K562 (cell line): ENCODE measurements at places on chromosomes 1 and 21. TPM values are rescaled to one million over a fixed set of nuclear protein-coding genes. Genes with fewer than 3 reads are reported as not detected.

- no peaks in the 10 kb centered on the region for H3K4me1 ChIP-seq
- DNase-seq: no peak
- no peaks in the 10 kb centered on the region for H3K36me3 ChIP-seq
- H3K27ac ChIP-seq: no peak overlapping the region
- H3K4me3 ChIP-seq: no peak overlapping the region
- peaks cover 19% of the 10 kb centered on the region for H3K27me3 ChIP-seq
These were observed 167.3 kb upstream of the COA6 start for GRCh38 chr1:234205966-234206365.

Gene SPRR2G
- not detected in 2 replicates for total RNA-seq

- H3K27me3 ChIP-seq: 0 out of 2 replicates have a peak, but pooled peaks cover 6% of the 10 kb centered on the region
- no peaks in the 10 kb centered on the region for H3K36me3 ChIP-seq
- no peaks in the 10 kb centered on the region for H3K4me1 ChIP-seq
- no peak overlapping the region for H3K27ac ChIP-seq
- H3K4me3 ChIP-seq: no peak overlapping the region
- DNase-seq: no peak
These were observed 9.2 kb downstream of the C1orf21 start for GRCh38 chr1:184395937-184396480.

DNA sequence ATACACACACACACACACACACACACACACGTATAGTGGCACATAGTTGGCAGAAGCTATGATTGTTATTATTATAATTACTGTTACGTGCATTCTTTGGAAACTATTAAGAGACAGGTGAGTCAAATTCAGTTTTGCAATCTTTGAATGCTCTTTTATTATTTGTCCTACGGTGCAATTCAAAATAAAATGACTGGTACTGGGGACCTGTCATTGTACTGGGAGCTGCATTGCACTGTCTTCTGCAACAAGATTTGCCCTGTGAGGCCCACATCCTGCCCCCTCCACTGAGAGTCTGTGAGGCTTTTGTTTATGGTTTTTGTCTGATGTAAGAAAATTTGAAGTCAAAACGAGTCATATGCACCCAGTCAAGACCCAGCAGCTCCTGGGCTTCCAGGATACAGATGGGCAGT lies 1.9 kb downstream of the LY9 start:
- no peak for DNase-seq
- H3K27ac ChIP-seq: no peak overlapping the region
- peaks cover 28% of the 10 kb centered on the region for H3K27me3 ChIP-seq
- H3K4me1 ChIP-seq: no peaks in the 10 kb centered on the region
- H3K36me3 ChIP-seq: no peaks in the 10 kb centered on the region

GRCh38 chr21:27476696-27477095 lies 509.8 kb upstream of the ADAMTS5 start:
- no peak for DNase-seq
- no peaks in the 10 kb centered on the region for H3K36me3 ChIP-seq
- H3K4me1 ChIP-seq: no peaks in the 10 kb centered on the region
- no peak overlapping the region for H3K4me3 ChIP-seq

GRCh38 chr1:10084045-10084444 lies 51.3 kb downstream of the UBE4B start:
- no peaks in the 10 kb centered on the region for H3K27me3 ChIP-seq
- no peak overlapping the region for H3K4me3 ChIP-seq
- peaks cover 10% of the 10 kb centered on the region; the same call in 2 of the 3 replicates for H3K4me1 ChIP-seq
- peaks cover 23% of the 10 kb centered on the region for H3K36me3 ChIP-seq

GRCh38 chr1:13935336-13935735 lies 235.3 kb downstream of the PRDM2 start:
- no peak for DNase-seq
- no peak overlapping the region for H3K27ac ChIP-seq
- no peaks in the 10 kb centered on the region for H3K4me1 ChIP-seq
- H3K36me3 ChIP-seq: no peaks in the 10 kb centered on the region
- H3K4me3 ChIP-seq: no peak overlapping the region

GRCh38 chr1:24484199-24484598 lies 18.4 kb upstream of the RCAN3 start:
- H3K27me3 ChIP-seq: no peaks in the 10 kb centered on the region
- H3K36me3 ChIP-seq: no peaks in the 10 kb centered on the region
- no peak overlapping the region for H3K27ac ChIP-seq
- peaks cover 12% of the 10 kb centered on the region for H3K4me1 ChIP-seq

Gene SELENOF
- total RNA-seq: 197 and 201 TPM in 2 replicates

DNA sequence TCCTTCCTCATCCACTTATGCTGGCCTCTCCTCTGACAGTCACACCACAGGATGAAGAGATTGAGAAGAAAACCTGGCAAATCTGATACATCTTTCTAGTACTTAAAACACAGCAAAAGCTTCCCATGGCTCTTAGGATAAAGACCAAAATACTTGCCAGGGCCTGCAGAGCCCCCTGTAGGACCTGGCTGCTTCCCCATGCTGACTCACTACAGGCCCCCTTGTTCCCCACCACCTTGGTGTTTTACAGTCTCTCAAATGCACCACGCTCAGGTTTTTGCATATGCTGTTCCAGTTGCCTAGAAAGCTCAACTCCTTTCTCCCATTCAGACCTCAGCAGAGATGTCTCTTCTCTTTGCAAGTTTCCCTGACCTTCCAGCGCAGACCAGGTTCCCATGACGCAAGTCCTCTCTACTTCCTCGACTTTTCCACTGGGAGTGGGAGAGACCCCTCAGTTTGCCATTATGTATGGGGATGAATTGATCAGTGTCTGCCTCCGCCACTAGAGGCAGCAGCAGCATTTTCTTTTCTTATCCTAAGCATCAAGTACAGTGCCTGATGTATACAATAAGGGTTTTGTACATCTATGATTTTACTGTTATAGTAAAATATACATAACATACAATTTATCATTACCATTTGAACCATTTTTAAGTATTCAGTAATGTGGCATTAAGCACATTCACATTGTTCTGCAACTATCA lies 113.8 kb upstream of the C8B start:
- H3K4me3 ChIP-seq: no peak overlapping the region
- peak; percentile 20 for DNase-seq
- H3K4me1 ChIP-seq: no peaks in the 10 kb centered on the region
- no peak overlapping the region for H3K27ac ChIP-seq
- H3K36me3 ChIP-seq: no peaks in the 10 kb centered on the region

DNA sequence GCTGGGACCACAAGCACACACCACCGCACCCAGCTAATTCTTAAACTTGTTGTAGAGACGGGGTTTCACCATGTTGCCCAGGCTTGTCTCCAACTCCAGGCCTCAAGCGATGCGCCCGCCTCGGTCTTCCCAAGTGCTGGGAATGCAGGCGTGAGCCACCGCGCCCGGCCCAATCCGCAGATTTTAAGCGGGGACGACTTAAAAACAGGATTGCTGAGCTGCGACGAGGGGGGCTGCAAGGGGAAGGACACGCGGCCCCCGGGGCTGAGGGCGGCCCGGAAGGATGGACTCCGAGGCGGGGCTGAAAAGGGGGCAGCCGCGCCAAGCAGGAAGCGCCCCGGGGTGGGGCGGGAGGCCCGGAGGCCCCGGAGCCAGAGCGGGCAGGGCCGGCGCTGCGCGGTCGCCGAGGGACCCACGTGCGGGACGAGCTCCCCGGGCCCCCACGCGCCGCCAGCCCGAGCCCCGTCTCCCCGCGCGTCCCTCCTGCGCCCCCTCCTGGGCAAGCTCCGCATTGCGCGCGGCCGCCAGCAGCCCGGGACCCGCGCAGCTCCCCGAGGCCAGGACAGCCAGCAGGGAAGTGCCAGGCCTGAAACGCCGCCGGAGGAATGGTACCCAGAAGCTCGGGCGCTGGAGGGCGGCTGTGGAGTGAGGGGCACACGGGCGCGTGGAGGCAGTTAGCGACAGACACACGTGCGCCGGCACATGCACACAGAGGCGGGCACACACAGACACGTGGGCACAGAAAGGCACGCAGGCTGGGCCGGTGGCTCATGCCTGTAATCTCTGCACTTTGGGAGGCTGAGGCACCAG lies 5.5 kb upstream of the PRKCZ start:
- peaks cover 49% of the 10 kb centered on the region for H3K4me1 ChIP-seq
- no peak overlapping the region for H3K27ac ChIP-seq
- H3K36me3 ChIP-seq: no peaks in the 10 kb centered on the region
- H3K27me3 ChIP-seq: peaks cover 73% of the 10 kb centered on the region
- H3K4me3 ChIP-seq: no peak overlapping the region

Gene TMEM51
- 0.80 and 1.0 TPM in 2 replicates for total RNA-seq

- DNase-seq: no peak
- no peaks in the 10 kb centered on the region for H3K36me3 ChIP-seq
- H3K4me1 ChIP-seq: no peaks in the 10 kb centered on the region
- peaks cover 100% of the 10 kb centered on the region for H3K27me3 ChIP-seq
- no peak overlapping the region for H3K27ac ChIP-seq
These were observed 8.9 kb downstream of the GABRD start for GRCh38 chr1:2027961-2028583.

GRCh38 chr1:25675729-25676476 lies 59.3 kb downstream of the MAN1C1 start:
- H3K36me3 ChIP-seq: no peaks in the 10 kb centered on the region
- no peak overlapping the region for H3K4me3 ChIP-seq
- no peak for DNase-seq
- H3K27ac ChIP-seq: no peak overlapping the region
- peaks cover 42% of the 10 kb centered on the region for H3K27me3 ChIP-seq

GRCh38 chr1:76048219-76048618 lies 26.3 kb upstream of the ST6GALNAC3 start:
- H3K4me1 ChIP-seq: no peaks in the 10 kb centered on the region
- no peak overlapping the region for H3K27ac ChIP-seq
- no peaks in the 10 kb centered on the region for H3K36me3 ChIP-seq
- no peak overlapping the region for H3K4me3 ChIP-seq

Gene OPTC
- total RNA-seq: not detected in 2 replicates

Gene CD48
- 0.42 and 0.65 TPM in 2 replicates for total RNA-seq

GRCh38 chr1:157595356-157595755 lies 2.5 kb downstream of the FCRL4 start:
- no peak overlapping the region for H3K4me3 ChIP-seq
- H3K36me3 ChIP-seq: no peaks in the 10 kb centered on the region
- H3K27me3 ChIP-seq: no peaks in the 10 kb centered on the region
- H3K4me1 ChIP-seq: no peaks in the 10 kb centered on the region

GRCh38 chr1:61318319-61319125 lies 236.2 kb downstream of the NFIA start:
- no peak for DNase-seq
- H3K4me3 ChIP-seq: no peak overlapping the region
- no peaks in the 10 kb centered on the region for H3K27me3 ChIP-seq
- H3K27ac ChIP-seq: peak overlapping the region; percentile 63
- peaks cover 8% of the 10 kb centered on the region for H3K36me3 ChIP-seq
- peaks cover 26% of the 10 kb centered on the region; the same call in 2 of the 3 replicates for H3K4me1 ChIP-seq

- no peak overlapping the region for H3K27ac ChIP-seq
- peaks cover 83% of the 10 kb centered on the region; the same call in 2 of the 3 replicates for H3K36me3 ChIP-seq
- no peak for DNase-seq
- H3K4me3 ChIP-seq: no peak overlapping the region
These were observed 22.9 kb downstream of the HYI start for GRCh38 chr1:43430831-43431230.

- peaks cover 24% of the 10 kb centered on the region for H3K4me1 ChIP-seq
- no peak overlapping the region for H3K27ac ChIP-seq
- H3K4me3 ChIP-seq: no peak overlapping the region
- H3K27me3 ChIP-seq: peaks cover 33% of the 10 kb centered on the region; the same call in 2 of the 3 replicates
These were observed 17.8 kb downstream of the WNT9A start for GRCh38 chr1:227929751-227930472.

Gene FCRL6
- total RNA-seq: not detected in 2 replicates

Gene TDRD10
- not detected in 2 replicates for total RNA-seq

DNA sequence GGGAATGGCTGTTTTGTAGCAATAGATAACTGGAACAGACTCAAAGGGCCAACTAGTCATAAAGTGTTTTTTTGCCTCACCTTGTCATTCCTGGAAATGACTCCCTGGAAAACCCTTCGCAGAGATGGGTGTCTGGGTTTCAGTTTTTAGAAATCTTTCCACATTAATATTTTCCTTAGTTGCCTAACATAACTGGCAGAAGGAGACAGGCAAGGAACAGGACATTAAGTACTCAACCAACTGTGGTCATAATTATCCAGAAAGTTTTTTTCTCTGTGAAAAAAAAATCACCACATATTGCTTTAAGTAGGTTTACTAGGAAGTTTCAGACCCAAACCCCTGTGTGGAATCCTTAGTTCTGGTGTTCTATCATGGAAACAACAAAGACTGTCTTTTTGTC lies 3.4 kb upstream of the CMPK1 start:
- no peaks in the 10 kb centered on the region for H3K36me3 ChIP-seq
- H3K4me1 ChIP-seq: peaks cover 14% of the 10 kb centered on the region; the same call in 2 of the 3 replicates
- H3K4me3 ChIP-seq: no peak overlapping the region
- no peak overlapping the region for H3K27ac ChIP-seq
- DNase-seq: no peak
- H3K27me3 ChIP-seq: no peaks in the 10 kb centered on the region

GRCh38 chr1:178160736-178161475 lies 67.0 kb downstream of the RASAL2 start:
- DNase-seq: no peak
- no peaks in the 10 kb centered on the region for H3K4me1 ChIP-seq
- no peaks in the 10 kb centered on the region for H3K27me3 ChIP-seq
- no peaks in the 10 kb centered on the region for H3K36me3 ChIP-seq
- H3K4me3 ChIP-seq: no peak overlapping the region
- no peak overlapping the region for H3K27ac ChIP-seq

- DNase-seq: no peak
- H3K27me3 ChIP-seq: peaks cover 2% of the 10 kb centered on the region; the same call in 1 of the 2 replicates
- no peak overlapping the region for H3K27ac ChIP-seq
These were observed 26.0 kb downstream of the ROR1 start for GRCh38 chr1:63799820-63800219.

Gene LTN1
- total RNA-seq: 32.8 and 37.1 TPM in 2 replicates

Gene VAV3
- total RNA-seq: not detected in 2 replicates

DNA sequence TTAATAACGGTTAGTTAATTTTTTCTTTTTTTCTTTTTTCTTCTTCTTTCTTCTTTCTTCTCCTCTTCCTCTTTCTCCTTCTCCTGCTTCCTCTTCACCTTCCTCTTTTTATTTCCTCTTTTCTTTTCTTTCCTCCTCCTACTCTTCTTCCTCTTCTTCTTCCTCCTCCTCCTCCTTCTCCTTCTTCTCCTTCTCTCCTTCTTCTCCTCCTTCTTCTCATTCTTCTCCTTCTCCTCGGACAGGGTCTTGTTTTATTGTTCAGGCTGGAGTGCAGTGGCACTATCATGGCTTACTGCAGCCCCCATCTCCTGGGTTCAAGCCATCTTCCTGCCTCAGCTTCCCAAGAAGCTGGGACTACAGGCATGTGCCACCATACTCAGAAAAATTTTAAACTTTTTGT lies 13.4 kb upstream of the ACBD3 start:
- no peak overlapping the region for H3K27ac ChIP-seq
- H3K27me3 ChIP-seq: no peaks in the 10 kb centered on the region; the same call in 2 of the 3 replicates
- H3K4me3 ChIP-seq: no peak overlapping the region
- DNase-seq: no peak
- no peaks in the 10 kb centered on the region for H3K36me3 ChIP-seq

- H3K4me3 ChIP-seq: no peak overlapping the region
- no peaks in the 10 kb centered on the region for H3K36me3 ChIP-seq
- H3K27ac ChIP-seq: peak overlapping the region; percentile 58
- DNase-seq: peak; percentile 81
These were observed 7.2 kb upstream of the ETS2 start for GRCh38 chr21:38798481-38798882.

Gene OVAAL
- total RNA-seq: not detected in 2 replicates

Gene RNASEL
- total RNA-seq: 5.4 and 5.7 TPM in 2 replicates
